ENCODE measurements at places on chromosomes 7 and 10.

- peak; percentile 22 for DNase-seq
These were observed 199.7 kb downstream of the IMMP2L start for GRCh38 chr7:111362506-111363054.

DNA sequence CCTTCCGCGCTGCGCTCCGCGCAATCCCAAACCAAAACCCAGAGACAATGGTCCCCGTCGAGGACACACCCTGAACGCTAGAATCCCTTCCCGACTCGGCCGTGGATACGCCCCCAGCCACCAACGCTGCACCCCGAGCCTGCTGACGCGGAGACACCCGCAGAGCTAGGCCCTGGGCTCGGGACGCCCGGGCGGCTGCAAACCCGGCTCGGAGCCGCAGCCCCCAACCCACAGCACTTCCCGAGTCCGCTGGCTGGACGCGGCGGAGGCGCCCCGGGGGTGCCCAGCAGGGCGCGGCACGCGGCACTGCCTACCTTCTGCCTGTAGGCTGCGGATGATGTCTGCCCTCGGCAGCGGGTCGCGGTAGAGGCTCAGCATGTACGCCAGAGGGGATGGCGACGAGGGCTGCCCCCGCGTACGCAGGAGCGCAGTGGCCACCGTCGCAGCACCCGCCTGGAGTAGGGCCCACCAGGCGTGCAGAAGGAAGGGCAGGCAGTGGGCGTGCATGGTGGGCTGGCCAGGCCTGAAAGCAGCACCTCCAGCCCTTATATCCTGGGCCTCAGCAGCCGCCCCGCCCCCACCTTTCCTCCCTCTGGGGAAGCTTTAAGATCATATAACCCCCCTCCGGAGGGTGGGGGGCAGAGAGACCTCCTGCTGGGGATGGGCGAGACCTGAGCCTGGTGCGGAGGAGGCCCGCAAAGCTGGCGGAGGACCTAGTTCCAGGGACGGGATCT lies at the start of gene NODAL:
TSS of gene NODAL (minus strand) at position 521 of the 734 bp plus-strand sequence. CDS start at position 507, 14 bp downstream.
- DNase-seq, result no peak

DNA sequence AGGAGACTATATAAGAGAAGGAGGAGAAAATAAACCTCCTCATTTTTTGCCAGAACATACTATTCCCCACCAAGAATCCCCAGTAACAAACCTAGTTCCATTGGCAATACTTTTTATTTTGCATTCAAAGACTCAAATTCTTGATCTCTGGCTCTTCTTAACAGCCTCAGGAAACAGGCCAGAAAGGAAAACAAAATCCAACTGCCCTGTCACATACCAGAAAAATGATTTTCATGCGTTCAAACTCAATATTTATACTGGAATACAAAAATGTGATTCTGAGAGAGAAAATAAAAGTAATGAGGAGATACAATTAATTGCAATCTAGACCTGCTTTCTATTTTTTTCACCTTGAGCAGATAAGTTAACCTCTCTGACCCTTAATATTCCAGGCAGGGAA lies 435.9 kb upstream of the AUTS2 start:
- no peak for DNase-seq

DNA sequence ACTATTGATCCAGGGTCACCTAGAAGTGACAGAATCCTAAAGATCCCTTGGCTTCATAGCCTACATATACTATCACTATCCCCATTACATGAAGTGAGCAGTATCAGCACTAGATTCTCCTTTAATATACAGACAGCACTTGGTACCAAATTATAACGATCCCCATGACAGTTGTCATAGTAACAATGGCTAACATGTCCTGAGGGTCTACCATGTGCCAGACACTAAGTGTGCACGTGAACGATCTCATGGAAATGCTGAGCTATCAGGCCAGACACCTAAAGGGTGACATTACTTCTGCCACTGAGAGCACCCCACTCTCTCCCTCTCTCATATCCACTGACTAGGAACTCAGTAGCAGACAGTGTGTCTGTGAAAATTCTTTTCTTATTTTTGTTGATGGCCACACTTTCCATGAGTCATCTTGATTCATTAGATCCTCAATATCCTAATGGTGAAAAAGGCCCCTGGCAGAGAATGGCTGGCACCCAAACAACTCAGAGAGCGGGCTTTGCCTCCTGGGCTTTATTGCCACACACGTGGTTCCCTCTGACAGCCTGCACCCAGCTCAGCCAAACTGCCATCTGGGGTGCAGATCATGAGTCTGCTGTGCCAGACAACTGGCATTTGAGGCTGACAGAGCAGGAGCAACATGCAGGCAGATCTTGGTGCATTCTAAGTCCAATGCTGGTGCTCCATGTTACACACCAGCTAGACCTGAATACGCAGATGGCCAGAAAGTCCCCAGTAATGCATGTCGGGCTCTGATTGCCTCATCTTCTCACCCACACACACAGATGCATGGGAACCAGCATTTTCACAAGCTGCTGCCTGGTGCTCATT lies 176.3 kb downstream of the DGKI start:
- no peak for DNase-seq

DNA sequence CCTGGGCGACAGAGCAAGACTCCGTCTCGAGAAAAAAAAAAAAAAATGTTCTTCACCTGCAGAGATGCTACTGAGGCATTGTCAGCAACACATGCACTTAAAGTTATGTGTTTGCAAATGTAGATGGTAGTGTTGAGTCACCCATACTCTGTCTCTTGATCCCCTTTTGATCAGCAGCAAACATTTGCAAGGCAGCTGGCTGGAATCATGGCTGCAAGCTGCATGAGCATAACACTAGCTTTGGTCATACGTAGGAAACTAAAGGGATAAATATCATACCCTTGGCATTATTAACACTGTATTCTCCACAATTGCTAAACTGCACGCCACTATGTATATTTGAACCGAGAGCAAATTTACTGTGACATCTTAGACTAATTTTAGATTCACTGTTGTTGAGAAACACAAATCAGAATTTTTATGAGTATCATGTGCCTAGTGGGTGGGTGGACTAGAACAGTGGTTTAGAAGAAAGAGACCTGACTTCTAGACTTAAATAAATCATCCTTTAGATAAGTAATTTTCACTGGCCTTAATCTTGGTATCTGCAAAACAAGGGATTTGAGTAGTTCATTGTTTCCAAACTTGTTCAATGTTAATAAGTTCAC lies 229.3 kb upstream of the MEOX2 start:
- no peak for DNase-seq

DNA sequence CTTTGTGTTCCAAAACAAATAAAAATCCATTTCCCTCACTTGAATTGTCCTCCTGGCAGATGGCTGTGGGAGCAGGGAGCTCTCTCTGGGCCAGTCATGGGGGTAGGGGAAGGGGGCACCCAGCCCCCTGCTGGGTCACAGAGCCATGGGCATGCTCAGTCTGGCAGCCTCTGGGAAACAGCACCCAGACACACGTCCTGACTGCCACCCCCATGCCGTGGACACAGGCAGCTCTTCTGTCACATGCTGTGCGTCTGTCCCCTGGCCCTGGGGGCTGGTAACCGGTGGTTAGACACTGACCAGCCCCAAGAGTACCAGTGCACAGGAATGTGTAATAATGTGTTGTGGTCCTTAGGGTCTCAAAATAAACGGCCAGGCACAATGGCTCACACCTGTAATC lies 47.0 kb downstream of the RASGEF1A start:
- DNase-seq, result no peak

DNA sequence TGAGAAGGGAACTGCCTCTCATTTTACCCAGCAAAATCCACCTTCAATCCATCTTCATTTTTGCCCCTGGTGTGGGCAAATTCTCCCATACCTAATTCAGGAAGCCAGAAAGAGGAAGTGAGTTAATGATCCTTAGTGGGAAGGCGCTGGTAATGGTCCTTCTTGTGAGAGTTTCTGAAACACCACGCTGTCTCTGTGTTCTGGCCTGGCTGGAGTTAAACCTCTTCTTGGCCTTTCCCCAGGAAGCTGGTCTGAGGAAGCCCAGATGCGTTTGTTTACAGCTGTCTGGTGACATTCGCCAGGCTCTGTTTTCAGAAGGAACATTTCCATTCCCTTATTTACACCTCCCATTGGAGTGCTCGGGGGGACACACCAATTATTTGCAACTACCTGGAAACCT lies 24.3 kb downstream of the HTRA1 start:
- no peak for DNase-seq
